Activated CD4-positive, alpha-beta T cell treated with anti-CD3 and anti-CD28 coated beads, Interleukin-2, amount 50 U/mL, for 24 hours (primary cell): ENCODE measurements at places on chromosomes 7 and 10.

- DNase-seq: no peak
Observed at GRCh38 chr7:77386165-77386822, 29.9 kb downstream of the GSAP start.

DNA sequence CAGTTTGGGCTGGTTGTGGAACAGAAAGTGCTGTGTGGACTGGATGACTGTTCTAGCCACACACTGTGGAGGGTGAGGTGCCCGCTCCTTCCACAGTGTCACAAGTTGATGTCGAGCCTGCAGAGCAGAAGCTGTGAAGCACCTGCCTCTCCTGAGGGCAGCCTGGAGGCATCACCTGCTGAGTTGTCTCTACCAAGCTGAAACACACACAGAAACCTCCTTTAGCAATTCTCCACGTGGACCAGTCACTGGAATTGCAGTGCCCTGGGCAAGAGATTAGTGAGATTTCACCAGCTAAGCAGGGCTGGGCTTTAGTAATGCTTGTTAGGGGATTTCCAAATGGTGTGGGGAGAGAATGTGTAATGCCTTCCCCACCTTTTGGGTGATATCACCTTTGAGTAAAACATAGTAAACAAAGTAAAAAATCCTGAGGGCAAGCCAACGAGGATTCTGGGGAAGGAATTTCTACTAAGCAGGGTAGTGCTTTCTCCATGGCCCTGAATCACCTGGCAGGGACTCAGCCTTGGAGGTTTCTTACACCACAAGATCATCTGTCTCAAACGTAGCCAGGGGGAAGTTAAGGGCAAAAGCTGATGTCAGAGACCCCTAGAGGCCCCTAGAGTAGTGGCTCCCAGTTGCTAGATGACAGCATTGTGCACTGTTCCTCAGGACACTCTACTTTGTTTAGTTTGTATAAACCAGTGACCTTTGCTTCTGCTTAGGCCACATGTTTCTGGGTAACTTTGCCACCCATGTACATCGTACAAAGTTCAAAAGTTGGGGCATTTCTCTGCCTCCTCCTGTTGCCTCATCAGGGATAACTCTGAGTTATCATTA lies 233.1 kb upstream of the IGFBP3 start:
- no peak for DNase-seq

DNA sequence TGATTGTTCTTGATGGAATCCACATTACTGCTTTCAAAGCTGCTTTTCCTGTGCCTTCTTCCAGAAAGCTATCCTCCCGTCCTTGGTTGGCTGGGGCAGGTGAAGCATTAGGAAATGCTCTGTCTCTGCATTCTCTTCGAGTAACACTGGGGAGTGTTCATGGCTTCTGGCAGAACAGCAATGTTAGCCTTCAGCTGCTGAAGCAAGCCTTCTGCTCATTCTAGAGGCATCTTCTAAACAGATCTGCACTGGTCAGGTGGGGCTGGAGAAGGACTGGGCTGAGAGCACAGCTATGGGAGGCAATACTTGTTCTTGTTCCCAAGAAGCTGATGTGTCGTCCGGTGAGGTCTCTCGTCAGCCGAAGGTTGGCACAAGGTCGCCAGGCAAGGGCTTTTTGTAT lies 80.6 kb downstream of the MGMT start:
- DNase-seq: no peak

DNA sequence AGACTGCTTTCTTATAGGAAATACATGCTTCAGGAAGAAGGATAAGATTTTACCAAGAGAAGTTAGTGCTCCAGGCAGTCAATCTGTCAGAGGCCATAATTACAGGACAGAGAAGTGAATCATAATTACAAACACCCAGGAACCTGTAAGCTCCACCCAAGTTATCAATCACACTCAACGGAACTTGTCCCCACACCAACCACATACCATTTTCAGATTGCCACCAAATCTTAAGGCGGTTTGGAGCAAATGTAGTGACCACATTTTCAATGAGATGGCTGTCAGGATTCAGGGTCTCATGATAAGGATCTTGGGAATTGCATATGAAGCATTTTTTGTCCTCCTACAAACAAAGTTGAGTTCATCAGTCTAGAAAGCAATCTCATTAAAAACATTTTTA lies 4.8 kb downstream of the LAMB1 start:
- no peak for DNase-seq

DNA sequence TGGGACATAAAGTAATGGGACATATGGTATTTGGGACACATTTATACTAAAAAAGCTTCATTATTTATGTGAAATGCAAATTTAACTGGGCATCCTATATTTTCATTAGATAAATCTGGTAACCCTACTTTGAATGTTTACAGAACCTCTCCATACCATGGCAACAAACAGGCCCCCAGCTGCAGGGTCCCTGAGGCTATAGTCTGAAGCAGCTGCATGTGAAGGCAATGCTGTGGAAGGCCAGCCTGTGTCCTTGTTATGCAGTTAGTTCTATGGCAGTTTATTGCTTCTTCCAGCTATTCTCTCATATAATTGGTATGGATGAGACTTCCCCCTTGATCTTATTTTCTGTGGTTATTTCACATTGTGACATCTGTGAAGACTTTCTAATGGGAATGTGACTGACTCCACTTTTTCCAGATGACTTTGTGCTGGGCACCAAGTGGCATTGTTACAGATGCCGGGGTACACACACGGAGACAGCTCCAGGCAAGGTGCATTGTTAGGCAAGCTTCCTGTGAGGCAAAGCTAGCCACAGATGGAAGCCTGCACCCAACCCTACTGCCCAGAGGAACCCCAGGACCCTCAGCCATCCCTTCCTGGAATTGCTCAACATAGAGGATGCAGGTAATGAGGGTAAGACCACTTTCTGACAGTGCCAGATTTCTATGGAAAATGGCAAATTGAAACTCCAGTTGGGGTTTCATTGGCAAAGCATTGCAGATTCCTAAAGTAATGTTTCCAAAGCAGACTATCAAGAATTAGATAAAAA lies 49.5 kb upstream of the ADAM12 start:
- no peak for DNase-seq

- no peak for DNase-seq
Observed at GRCh38 chr10:76334255-76334654, 902.8 kb downstream of the LRMDA start.

- no peak for DNase-seq
Observed at GRCh38 chr7:2546776-2547586, 8.3 kb downstream of the BRAT1 start.

GRCh38 chr7:130655286-130655685 lies 13.3 kb downstream of the COPG2 start:
- no peak for DNase-seq

DNA sequence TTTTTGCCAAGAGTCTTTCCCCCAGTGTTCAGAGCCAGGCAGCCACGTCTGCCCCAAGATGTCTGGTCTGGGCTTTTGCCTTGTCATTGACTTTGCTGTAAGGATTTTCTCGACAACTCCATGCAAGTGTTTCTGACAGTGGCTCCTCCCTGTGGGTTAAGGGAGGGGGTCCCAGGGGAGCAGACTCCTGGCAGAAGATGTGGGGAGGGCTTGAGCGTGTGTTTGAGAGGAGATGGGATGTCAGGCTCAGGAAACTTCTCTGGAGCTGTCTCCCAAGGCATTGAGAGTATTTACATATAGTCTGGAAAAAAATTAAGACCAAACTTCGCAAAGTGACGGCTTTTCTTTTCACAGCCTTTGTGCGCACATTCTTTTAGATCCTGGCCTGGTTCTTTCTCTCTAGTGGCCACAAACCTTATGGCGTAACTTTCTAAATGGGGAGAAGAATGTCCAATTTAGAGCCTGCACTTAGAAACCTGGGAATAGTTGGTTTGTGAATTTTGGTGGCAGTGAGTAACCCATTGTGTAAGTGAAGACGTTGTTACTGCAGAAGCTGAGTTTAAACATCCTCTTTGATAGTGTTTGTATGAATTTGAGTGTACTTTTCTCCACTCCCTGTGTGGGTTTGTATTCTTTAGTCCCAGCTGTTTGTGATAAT lies 201.5 kb downstream of the LRMDA start:
- no peak for DNase-seq

- DNase-seq: no peak
Observed at GRCh38 chr7:47153058-47153457, 428.9 kb downstream of the TNS3 start.

- no peak for DNase-seq
Observed at GRCh38 chr10:74882831-74883230, 56.4 kb downstream of the KAT6B start.

DNA sequence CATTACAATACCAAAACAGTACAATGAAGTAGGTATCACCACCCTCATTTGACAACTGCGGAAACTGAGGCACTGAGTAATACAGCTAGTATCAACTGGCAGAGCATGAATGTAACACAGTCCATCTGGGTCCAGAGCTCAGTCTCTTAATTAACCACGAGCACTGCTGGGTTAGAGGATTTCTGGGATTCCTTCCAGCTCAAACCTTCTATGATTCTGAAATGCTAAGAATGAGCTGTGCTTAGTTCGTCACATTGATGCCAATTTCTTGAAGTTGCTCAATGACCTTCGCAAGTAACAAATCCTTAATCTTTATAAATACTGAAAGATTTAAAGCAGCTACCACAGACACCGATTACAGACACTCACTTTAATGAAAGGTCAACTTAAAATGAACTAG lies 62.5 kb downstream of the SGMS1 start:
- no peak for DNase-seq

GRCh38 chr10:75276069-75276872 lies 40.5 kb upstream of the COMTD1 start:
- no peak for DNase-seq

DNA sequence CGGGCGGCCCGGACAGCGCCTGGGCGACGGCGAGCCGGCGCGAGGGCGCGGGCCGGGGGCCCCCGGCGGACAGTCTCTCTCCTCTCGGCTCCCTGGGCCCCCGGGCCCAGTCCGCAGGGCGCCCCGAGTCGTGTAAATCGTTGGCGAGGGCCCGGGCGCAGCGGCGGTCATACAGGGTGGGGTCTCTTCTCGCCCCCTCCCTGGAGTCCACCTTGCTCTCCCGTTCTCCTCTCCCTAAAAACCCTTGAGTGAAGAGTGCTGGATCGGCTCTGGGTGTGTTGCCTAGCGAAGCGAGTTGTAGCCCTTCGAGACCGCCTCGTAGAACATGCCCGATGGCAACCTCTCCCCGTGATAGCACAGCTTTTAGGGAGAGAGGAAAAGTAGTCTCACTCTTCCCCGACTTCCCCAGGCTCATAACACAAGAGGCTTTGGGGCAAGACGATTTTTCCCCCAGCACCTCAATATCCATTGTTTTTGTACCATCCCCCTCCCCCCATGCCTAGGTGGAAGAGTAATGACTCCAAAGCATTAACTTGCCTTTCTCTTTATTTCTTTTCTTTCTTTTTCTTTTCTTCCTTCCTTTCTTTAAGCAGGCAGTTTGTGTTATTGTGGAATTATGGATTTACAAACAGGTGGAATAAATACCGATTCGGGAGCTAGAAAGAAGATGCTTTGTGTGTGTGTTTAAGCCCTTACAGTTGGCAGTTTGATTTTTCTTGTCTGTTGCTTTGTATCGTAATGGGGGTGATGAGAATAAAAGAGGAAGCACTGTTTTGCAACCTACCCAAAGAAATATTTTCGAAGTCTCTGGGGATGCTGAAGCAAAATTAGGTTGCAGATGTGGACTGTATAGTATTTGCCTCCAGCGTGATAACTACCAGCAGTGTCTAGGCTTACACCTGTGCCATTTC lies 822 bp downstream of the SHOC2 start:
- no peak for DNase-seq

DNA sequence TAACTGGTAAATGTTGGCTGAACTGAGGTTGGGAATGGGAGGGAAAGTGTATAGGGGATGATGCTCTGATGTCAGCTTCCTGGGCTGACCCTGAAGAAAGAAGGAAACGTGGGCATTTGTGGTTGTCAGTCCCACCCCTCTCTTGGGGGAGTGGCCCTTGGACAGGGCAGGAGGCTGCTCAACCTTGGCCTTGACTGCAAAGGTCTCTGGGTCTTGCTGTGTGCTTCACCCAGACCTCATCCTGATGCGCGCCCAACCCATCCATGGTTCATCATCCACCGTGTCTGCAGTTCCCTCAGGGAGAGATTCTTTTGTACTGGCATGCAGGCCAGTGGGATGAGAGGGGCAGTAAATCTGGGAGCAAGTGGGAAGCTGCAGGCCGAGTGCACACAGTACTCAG lies 4.7 kb upstream of the ZYX start:
- no peak for DNase-seq

DNA sequence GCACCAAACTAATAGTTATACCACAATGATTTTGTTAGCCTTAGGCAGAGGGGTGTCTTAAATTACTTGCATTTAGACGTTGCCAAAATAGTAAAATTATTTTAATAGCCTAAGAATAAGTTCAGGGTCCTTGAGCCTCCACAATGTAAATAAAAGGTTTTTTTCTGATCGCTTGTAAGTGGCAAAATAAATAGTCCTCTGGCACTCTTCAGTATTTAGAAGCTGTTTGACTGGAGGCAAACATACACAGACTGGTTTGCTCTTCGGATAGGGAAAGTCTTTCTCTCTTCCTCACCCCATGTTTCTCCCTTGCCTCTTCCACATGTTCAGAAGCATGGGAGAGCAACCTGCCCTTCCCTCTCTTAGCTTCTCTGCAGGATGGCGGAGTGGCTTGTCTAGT lies 49.5 kb upstream of the FAM180A start:
- no peak for DNase-seq

GRCh38 chr7:70698219-70698832 lies 433.6 kb upstream of the GALNT17 start:
- DNase-seq: no peak

DNA sequence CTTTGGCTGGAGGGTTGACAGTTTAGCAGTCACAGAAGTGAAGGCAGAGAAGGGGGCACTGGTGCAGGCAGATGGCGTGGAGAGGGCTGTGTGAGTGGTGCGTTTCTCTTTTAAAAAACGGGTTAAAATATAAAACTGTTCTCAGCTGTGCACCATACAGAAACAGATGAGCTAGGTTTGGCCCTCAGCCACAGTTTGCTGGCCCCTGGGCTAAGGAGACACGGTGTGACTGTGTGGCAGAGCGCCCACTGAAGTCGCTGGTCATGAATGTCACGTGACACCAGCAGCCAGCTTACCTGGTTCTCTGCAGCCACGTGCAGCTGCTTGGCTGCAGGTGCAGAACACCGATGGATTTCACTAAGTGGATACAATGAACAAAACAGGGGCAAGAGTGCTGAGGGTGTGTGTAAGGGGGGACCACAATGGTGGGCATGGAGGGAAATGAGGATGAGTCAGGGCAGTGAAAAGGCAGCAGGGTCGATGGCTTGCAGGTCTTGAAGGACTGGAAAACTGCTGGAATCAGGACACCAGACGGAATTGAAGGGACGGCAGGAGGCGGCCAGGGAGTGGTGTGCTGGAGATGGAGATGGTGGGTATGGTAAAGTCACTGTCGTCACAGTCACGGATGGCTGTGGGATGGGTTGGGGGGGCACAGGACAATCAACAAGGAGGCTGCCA lies 7.4 kb downstream of the ZNF746 start:
- DNase-seq: no peak
